ENCODE measurements at places on chromosomes 3 and 15.

DNA sequence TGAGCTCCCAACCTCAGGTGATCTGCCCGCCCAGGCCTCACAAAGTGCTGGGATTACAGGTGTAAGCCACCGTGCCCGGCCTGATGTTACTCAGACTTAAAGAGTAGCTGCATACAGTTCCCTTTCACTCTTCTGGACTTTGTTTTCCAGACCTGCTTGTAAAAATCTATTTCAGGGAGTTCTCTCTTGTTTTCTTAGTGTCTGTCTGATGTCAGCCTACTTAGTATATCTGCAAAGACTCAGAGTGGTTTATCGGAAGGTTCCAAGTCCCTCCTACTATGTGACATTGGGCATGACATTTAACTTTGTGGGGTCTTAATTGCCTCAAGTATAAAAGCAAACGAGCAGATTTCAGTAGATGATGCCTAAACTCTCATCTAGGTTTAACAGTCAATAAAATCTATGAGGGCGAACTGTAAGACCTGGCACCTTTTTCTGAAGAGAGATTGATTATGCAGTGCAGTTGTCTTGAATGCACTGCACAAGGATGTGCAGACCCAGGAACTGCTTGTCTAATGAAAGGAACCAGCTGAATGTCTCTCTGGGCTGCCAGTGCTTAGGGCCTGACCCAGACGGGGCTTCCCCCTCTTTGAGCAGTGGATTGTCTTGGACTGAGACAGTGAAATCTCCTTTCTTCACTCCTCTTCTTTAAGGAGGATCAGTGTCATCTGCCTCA lies 301.4 kb downstream of the PTPRG start:
- no peak for DNase-seq

DNA sequence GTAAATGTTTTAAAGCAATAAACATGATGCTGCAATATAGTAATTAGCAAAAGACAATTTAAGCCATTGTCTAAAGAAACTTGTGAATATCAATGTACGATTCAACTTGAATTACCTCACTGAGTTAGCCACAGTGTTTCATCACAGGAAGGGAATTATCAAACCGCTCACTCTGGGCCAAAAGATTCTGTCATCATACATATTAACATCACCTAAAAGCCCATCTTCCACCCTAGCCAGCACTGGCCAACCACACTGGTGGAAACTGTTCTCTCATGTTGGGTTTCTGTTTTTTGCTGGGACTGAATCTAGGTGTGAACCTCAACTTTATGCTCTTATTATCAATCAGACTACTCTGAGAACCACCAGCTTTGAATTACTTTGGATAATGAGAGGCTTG lies 497.7 kb upstream of the THBS1 start:
- DNase-seq: no peak

GRCh38 chr15:88124199-88124598 lies 132.3 kb downstream of the NTRK3 start:
- no peak for DNase-seq

DNA sequence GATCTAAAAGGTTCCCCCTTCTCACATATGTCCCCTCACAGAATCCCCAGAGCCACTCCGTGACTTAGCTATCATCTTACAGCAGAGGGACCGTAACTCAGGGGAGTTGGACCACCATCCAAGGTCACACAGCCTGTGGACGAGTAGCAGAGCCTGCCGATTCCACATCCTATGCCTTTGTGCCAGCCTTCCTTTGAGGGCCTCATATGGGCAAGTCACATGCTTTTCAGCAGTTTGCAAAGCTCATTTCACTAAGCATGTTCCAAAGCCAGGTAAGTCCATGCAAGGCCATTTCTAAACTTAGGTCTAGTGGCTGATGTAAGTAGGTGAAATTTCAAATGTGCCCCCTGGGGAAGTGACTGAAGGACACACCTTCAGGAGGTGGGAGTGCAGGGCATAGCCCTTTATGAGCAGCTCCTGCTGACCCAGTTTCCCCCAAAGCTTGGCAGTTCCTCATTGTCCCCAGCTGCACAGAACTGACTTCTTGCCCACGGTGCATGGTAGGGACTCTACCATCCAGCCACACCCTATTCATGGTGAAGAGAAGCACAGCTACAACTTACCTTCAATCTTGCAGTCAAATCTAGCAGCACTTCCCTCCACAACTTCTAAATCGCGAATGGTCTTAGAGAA lies 33.3 kb upstream of the HACD2 start:
- DNase-seq: no peak

- no peak for DNase-seq
These were observed 417.5 kb upstream of the TPRG1 start for GRCh38 chr3:188754267-188754666.
